ENCODE measurements at places on chromosomes 2 and 18.

DNA sequence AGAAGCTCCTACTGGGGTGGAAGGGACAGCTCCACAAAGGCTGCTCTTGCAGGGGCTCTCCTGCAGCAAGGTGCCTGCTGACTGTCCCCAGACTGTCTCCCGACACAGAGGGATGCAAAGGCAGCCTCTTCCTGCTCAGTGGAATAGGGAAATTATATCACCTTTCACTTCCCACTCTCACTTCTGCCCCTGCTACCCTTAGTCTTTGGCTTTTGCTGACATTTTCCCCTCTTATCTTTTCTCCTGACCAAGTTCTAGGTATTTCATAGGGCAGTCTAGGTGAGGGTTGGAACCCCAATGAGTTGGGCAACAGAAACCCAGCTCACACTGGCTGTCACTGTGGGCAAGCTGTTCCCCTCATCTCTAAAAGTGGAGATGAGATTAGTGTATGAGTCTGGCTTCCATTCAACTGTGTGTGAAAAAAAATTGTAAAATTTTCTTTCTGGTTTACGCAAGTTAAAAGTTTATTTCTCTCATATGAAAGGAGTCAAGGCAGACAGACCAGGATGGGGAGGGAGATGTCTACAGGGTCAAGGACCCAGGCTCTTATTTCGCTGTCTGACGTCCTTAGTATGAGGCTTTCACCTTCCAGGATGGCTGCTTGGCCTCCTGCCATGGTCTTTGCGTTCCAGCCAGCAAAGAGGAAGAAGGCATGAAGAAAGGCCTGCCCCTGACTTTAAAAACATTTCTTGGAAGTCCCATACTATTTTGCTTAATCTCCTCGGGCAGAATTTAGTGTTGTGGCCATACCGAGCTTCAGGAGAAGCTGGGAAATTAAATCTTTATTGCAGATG lies 7.5 kb upstream of the MOCOS start:
- DNase-seq = peak; percentile 62

DNA sequence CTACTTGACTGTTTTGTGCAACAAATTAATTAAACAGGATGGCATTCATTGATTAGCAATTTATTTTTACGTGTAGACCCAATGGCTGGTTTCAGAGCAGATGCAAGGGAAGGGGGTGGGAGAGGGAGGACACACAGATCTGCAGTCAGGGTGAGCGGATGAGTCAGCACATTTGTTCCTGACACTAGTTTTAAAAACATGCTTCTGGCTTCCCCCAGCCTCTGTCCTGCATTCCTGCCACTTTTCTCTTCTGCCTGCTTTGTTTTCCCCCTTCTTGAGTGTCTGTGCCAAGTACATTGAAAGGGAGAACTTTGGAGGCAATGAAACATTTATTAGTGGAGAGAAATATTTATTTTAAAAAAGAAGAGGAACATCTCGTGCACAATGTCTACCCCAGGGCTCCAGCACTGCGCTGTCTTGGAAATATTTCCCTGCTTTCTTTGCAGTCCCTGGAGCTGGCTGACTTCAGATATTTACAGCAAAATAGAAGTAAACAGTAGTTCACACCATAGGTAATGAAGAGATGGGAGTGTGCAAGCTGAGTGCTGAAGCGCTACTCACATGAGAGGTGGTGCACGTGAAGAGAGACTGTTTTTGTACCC lies 52.2 kb downstream of the NRP2 start:
- DNase-seq = no peak

- DNase-seq = no peak
Measured at GRCh38 chr2:150555611-150556356, 68.3 kb upstream of the RND3 start.

- no peak for DNase-seq
Measured at GRCh38 chr18:24402209-24402785, 4.7 kb upstream of the OSBPL1A start.

DNA sequence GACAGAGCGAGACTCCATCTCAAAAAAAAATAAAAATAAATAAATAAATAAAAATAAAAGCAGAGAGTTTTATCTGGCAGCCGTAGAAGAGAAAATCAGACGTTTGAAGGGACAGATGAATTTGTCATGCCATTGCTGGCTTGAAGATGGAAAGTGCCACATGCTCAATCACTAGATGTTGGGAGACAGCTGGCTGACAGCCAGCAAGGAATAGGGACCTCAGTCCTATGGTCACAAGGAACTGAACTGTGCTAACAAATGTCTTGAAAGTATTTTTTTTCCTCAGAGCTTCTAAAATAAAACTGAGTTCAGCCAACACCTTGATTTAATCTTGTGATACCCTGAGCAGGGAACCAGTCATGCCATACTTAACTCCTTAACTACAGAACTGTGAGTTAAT lies 65.4 kb downstream of the DTNA start:
- no peak for DNase-seq

GRCh38 chr18:23189768-23190661 lies 54.7 kb downstream of the CABLES1 start:
- no peak for DNase-seq

GRCh38 chr2:42569116-42569711 lies 782 bp downstream of the MTA3 start:
- DNase-seq = no peak

GRCh38 chr18:22971038-22971437 lies 37.9 kb downstream of the RBBP8 start:
- peak; percentile 22 for DNase-seq

- no peak for DNase-seq
Measured at GRCh38 chr2:234450431-234451124, 46.3 kb downstream of the ARL4C start.

GRCh38 chr2:146950361-146950760 lies 894.5 kb upstream of the ACVR2A start:
- DNase-seq = no peak

GRCh38 chr2:127419448-127420038 lies 1.3 kb downstream of the PROC start:
- no peak for DNase-seq

- no peak for DNase-seq
Measured at GRCh38 chr2:226873051-226873620, 37.3 kb downstream of the RHBDD1 start.

DNA sequence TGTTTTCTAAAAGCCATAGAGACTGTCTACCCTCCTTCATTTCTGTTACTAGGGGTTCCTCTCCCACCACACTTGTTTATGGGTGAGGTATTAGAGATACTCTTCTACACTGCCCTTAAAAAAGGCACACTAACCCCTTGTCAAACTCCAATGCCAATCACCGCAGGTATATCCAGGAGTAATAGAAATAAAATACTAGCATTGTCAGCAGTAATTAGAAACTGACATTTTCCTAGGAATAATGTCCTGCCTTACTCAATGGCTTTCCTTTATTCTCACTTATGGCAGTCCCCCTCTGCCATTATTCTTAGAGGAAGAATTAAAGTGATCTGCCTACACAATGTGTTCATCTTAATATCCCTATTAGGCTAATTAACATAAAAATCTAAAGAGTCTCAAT lies 5.0 kb upstream of the BUB1 start:
- DNase-seq = no peak

GRCh38 chr2:75287624-75288316 lies 88.5 kb upstream of the TACR1 start:
- DNase-seq = peak; percentile 82

DNA sequence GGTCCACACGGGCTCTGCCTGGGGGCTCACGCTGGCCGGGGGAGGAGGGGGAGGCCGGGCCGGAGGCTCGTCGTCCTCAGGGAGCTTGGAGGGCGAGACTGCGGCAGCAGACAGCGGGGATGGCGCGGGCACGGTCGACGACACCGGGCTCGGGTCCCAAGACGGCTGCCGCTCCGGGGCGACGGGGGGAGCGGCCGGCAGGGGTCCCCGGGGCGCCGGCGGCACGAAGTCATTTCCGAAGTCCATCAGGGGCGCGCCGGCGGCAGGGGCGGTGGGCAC lies 491 bp downstream of the RTN4 start:
- DNase-seq = no peak

DNA sequence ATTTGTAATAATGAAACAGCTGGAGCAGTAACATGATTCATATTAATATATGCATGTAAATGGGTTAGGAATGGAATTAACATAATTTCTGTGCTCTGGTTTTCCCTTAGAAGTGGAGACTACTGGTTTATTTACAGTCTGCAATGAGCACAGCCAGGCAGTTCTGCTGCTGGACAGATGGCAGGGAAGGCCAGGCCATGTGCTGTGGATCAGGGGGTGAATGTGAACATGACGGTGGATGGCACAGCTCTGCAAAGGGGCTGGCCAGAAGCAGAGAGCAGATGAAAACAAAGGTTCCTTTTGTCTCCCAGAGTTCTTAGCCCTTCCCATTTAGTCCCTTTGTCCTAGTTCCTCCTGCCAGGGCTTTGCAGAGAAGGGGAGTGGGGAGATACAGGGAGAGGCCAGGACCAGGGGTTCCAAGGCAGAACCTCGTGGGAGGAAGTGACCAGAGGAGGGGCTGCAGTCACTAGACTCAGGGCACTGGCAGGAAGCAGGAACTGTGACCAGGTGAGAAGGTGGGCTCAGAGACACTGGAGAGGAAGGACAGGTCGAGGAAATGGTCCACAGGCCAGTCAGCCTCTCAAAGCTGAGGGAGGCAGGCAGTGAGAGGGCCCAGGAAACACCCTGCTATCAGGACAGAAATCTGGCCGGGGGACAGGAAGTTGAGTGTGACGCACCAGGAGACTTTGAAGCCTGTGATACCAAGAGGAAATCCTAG lies 112.9 kb upstream of the ATP8B1 start:
- no peak for DNase-seq

DNA sequence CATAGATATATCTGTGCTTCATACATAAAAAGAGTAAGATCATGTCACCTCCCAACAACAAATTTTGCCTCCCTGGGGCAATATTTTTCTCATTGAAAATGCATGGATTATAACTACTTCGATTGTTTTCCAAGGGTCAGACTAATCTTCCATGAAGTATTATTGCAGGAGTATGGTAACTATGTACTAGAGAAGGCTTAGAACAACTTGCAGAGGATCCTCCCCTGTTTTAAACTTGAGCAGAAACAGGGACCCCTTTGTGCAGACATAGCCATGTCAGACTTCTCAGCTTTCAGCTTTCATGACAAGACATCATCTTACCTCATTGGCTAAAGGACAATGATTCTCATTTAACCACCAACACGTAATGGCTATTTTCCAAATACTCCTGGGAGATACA lies 13.2 kb upstream of the RAB27B start:
- DNase-seq = no peak

DNA sequence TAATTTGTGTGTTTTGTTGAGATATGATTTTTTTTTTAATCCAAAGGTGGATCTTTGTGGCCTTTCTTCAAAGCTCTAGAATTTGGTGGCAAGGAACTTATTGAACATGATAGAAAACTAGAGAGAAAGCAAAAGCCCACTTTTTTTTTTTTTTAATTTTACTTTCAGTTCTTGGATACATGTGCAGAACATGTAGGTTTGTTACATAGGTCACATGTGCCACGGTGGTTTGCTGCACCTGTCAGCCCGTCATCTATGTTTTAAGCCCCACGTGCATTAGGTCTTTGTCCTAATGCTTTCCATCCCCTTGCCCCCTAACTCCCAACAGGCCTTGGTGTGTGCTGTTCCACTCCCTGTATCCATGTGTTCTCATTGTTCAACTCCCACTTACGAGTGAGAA lies 135.9 kb downstream of the RHBDD1 start:
- DNase-seq = no peak

- no peak for DNase-seq
Measured at GRCh38 chr2:189260361-189260814, 80.8 kb upstream of the COL5A2 start.

DNA sequence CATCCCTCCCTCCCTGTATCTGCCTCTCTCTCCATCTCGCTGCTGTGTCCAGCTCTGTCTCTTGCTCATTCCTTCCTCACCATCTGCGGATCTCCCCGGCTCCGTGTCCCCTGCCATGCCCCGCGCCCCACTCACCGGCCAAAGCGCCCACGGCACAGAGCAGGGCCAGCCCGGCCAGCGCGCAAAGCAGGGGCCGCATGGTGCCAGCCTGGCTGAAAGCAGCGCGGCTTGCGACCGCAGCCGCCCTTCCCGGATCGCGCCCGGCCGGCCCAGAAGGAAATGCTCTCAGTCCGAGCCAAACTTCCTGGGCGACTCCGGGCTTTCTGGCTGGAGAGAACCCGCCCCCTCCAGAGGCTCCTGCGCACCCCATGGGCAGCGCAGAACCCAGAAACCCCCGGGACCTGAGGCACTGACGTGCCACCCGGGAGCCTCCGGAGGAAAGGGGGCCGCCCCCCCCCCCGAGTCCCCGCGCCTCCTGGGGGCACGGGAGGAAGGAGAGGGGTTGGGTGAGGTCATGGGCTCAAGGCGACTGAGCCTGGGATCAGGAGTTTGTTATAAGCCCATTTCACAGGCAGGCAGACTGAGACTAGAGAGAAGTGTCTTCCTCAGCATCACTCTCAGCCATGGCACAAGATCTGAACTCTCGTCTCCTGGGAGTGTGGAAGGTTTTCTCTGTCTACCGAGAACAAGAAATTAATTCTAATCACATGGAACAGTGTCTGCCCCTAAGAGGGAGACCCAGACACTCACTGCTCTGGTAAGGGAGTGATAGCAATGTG lies 45.2 kb upstream of the RAB6C start:
- no peak for DNase-seq

GRCh38 chr2:140711867-140712266 lies 1418.9 kb downstream of the LRP1B start:
- no peak for DNase-seq

DNA sequence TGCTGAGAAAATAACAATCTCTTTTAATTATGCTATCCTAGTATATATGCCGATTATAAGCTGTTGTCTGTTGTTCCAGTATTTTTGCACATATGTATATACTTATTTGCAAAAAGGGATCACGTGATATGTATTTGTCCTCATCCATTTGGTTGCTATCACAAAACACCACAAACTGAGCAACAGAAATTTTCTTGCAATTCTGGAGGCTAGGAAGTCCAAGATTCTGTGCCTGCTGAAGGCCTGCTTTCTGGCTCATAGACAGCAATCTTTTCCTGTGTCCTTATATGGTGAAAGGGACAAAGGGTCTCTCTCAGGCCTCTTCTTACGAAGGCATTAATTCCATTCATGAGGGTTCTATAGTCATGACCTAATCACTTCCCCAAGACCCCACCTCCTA lies 186.5 kb downstream of the LPIN1 start:
- no peak for DNase-seq

Measured in inflammatory macrophage treated with lipopolysaccharide for 1 hour (primary cell).